ENCODE measurements at places on chromosomes 16 and 17.

GRCh38 chr16:31875112-31875803 is 1.7 kb downstream of the ZNF267 start:
- no peak for DNase-seq

DNA sequence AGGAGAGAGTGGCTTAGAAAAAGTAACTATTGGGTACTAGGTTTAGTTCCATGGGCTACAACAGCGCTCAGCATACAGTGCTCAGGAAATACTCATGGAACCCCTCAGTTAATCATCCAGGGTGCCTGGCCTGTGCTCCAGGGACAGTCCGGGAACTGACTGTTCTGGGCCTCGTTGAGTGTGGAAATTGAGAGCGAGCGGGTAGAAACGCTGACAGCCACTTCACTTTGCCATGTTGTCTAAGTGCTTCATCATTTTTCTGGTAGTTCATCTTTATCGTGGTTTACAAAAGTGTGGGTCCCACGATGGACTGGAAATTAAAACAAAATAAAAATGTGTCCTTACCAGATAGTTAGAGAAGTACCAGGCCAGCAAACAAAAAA is 31.6 kb upstream of the DNAH17 start:
- no peak for DNase-seq

DNA sequence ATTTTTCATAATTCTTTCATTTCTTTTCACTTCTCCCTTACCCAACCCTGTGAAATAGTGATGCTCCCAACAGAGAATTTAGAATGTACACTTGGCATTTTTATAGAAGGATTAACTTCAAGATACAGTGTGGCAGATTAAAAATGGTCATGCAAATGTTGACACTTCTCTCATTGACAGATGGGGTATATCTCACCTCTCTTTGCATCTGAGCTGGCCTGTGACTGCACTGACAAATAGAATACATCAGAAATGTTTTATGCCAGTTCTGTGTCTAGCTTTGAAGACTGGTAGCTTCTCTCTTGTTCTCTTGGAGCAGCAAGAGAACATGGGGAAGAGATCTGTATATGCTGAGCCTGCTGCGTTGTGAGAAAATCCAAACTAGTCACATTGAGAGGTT is 949.6 kb downstream of the CDH11 start:
- DNase-seq = no peak

DNA sequence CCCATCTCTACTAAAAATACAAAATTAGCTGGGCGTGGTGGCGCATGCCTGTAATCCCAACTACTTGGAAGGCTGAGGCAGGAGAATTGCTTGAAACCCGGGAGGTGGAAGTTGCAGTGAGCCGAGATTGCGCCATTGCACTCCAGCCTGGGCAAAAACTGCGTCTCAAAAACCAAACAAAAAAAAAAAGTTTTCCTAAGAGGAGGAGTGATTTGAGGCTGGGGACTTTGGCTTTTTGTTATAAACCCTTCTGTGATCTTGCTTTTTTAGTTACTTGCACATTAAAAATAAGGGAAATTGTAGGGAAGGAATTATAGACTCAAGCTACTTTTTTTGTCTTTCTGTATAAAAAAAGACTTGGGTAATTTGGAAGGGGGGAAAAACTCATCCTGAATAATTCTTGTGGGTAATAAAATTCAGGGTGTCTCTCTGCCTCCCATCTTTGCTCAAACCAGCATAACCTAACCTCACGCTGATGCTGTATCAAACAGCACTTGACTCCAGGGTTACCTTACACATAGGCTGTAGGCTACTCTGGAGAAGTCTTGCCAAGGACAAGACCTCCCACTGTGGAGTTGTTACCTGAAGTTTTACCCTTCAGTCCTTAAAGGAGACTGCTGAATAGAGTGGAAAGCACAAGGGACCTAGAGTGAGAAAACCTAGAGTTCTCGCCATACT is 1.7 kb upstream of the CDR2 start:
- no peak for DNase-seq

DNA sequence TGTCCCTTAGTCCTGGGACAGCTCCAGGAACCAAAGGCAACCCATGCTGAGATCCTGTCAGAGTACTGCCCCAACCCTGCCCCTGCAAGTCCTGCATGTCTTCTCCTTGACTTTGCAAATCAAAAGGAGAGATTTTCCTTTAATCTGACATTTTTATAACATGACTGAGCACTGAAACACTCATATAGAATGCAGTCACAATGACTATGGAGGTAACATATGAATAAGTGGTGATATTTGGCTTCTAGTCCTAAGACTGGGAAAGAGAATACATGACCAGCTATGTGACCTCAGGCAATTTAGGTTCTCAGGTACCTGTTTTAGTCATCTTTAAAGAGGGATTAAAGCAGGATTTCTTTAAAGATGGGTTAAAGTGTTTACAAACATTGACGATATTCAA is 941.6 kb upstream of the CDH8 start:
- DNase-seq = no peak
